Spleen (tissue), 13 donors: ENCODE measurements at places on chromosomes 16 and 17.

- no peak for DNase-seq
Measured at GRCh38 chr17:77555741-77556291, 402.7 kb upstream of the TNRC6C start.

- no peak for DNase-seq
Measured at GRCh38 chr17:81631482-81631881, 5.4 kb downstream of the NPLOC4 start.

DNA sequence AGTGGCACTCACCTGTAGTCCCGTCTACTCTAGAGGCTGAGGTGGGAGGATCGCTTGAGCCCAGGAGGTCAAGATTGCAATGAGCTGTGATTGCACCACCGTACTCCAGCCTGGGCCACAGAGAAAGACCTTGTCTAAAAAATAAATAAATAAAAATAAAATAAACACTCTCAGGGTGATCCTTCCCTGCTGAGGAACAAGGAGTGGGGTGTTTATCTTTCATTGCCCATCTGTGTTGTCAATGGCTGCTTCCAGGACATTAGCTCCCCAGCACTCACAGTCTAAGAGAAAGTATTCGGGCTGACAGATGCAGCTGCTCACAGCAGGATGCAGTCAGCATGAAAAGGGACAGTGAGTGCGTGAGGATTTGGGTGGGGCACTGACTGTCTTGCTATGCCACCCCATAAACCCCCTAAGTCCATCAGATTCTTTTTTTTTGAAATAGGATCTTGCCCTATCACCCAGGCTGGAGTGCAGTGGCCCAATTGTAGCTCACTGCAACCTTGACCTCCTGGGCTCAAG lies 31.3 kb upstream of the RBBP6 start:
- DNase-seq, result no peak

- no peak for DNase-seq
Measured at GRCh38 chr17:66527335-66527734, 224.9 kb downstream of the PRKCA start.

- DNase-seq, result no peak
Measured at GRCh38 chr16:1775846-1776671, 3.1 kb upstream of the MRPS34 start.
